ENCODE measurements at places on chromosomes 7 and 10.

DNA sequence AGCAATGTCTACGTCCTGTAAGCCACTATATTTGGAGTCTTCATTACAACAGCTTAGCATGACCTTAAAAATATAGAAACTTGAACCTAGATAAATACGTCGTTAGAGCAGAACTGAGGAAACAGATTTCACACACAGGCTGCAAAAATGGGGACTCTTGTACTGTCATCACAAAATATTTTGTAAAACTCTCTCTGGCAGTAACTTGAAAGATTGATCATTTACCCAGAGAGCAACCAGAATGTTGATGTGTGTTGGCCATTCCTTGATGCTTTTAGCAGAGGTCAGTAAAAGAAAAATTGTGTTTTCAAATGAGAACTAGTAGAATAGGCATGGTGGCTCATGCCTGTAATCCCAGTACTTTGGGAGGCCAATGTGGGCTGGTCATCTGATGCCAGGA is 14.5 kb upstream of the PON1 start:
- DNase-seq = no peak

- DNase-seq = peak; percentile 48
Observed at GRCh38 chr7:150716368-150716767, at the start of gene GIMAP1. Gene GIMAP1 (plus strand): TSS chr7:150716613. CDS start chr7:150719048, 2,435 bp downstream.

GRCh38 chr7:70660154-70660818 is 471.7 kb upstream of the GALNT17 start:
- no peak for DNase-seq

DNA sequence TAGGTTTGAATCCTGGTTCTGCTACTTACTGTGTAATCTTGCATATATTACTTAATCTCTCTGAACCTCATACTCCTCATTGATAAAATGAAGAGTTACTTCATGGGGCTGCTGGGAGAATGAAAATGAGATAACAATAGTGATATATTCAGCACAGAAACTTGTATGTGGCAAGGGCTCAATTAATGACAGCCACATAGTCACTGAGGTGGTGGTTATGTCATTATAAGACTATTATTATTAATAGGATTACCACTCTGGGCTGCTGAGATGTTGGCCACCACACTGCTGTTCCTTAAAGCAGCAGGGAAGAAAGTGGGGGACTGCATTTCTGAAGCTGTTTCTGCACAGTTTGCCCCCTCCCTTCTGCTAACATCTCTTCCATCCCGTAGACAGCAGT is 100.4 kb upstream of the PDLIM1 start:
- DNase-seq = no peak

GRCh38 chr10:63522277-63522687 is 1.1 kb downstream of the REEP3 start:
- no peak for DNase-seq

DNA sequence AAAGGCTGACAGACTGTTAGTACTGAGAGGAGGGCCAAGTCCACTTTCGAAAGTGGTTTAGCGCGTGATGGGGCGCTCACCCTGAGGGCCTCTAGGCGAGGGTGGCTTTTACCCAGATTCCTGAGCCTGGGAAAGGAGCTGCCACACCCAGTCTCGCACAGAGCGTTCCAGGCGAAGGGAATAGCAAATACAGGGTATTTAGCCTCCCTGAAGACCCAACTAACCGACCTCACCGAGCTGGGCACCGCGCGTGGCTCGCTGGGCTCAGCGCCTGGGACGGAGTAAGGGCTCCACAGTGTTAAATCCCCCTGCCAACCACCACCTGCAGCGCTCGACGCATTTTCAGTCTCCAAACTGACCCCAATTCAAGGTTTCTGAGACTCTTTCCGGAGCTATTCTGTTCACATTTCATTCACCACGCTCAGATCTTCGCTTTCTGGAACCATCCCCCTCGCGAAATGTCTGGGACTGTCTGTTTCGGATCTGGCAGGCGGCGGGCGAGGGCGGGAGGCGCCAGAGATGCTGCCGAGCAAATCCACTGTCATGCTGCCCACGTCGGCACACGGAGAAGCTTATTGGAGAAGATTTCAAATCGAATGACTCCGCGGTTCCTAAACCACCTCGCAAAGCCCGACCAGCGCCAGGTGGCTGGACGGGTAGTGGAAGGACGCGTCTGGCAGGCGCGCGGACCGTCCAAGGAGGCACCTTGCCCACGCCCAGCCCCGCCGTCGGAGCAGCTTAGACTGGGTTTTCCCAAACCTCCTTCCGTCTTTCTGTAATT is 1.4 kb upstream of the OSBPL3 start:
- DNase-seq = peak; percentile 45

DNA sequence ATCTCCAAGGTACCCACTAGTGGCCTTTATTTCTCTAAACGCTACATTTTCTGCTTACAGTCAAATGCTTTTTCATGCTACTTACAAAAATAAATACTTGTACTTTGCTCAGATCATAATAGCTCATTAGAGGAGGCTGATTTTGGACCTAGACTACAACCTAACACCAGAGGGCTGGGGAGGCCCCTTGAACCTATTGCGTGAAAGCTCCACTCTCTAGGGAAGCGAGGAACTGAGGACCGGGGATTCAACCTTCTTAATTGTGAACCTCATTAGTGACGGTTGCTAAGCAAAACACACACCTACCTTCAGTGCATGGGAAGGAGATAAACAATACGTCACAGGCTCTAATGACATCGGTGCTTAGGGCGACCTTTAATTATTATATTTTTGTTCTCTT is 92.1 kb downstream of the EBF3 start:
- DNase-seq = no peak

DNA sequence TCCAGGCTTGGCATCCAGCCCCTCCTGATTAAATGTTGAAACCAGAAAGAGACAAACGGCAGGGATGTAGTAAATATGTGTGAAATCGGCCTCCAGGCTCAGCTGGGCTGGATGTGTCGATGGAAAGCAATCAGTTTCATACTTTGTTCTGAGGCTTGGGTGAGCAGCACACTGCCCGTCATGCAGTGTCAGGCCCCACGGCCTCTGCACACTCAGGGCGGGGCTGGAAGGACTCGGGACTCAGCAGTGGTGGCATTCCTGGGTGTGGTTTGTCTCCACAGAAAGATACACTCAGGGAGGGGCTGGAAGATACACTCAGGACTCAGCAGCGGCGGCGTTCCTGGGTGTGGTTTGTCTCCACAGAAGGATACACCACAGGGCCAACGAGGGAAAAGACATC is 22.0 kb downstream of the ADGRA1 start:
- no peak for DNase-seq

DNA sequence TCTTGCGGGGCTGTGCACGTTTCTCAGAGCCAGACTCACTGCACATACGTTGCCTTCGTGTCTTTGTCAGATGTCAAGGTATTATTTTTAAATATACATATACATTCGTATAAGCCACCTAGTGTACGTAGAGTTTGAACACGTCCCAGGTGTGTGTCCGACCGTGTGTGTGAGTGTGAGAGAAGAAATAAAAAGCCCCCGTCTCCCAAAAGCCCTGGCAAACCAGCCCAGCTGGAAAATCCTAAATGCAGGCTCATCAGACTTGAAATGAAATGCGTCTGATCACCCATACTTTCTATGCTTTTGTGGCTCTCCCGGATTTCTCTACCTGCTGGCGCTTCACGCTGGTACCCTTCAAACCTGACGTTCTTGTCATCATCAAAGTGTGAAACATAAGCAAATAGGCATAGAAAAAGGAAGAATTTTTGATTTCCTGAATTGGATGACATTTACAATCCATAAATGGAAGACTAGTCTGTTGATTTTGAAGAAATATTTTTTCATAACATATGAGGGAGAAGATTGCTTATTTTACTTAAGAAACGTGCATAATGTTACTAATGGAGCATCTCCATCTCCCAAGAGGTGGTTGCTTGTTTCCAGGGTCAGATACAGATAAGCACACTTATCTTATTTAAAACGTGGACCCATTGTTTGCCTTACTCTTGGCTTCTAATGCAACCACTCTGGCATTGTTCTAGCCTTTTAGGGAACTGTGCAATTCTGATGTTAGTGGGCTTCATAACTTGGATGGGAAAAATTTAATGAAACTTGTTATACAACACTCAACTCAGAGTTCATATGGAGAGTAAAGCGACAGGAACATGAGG is 971 bp downstream of the PRKG1 start:
- DNase-seq = no peak

DNA sequence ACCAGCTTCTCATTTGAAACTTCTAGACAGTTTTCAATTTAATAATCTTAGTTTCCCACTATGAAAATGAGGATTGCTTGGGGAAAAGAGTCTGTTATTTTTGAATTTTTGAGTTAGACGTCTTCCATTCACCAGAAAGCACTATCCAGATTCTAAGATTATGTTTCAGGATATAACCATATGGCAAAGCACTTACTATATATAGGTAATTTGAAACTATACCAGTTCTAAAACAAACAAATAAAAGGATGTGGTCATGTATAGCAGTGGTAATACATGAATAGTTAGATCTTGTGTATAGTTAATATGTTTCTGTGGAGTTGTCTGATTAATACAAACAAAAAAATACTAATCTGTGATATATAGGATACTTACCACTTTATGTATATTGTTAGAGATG is 320.0 kb downstream of the EXOC4 start:
- no peak for DNase-seq

DNA sequence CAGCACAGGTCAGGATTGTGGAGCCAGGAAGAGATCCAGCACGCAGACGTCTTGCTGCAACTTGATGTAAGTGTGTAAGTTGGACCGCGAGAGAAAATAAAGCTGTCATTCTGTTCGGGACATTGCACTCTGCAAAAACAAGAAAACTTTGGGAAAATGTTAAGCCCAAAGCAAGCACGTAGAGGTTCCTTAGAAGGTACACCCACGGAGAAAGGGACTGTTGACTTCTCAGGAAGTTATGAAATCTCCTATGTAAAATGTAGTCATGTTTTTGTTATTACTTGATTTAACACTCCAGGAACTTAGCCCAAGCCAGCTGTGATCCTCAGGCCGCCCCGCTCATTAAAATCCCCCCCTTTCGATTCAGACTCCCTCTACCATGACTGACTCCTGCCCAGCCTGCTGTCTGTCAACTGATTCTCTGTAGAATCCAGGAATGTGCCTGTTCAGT is 196.1 kb upstream of the TCF7L2 start:
- no peak for DNase-seq

- no peak for DNase-seq
Observed at GRCh38 chr10:131804551-131805295, 96.1 kb upstream of the PPP2R2D start.

- DNase-seq = no peak
Observed at GRCh38 chr7:107427462-107427861, 42.4 kb upstream of the GPR22 start.

GRCh38 chr7:2632733-2633537 is 1.1 kb downstream of the TTYH3 start:
- peak; percentile 37 for DNase-seq

GRCh38 chr7:8197994-8198698 is 63.8 kb downstream of the ICA1 start:
- DNase-seq = peak; percentile 55

GRCh38 chr10:43696909-43697483 is 48.3 kb upstream of the ZNF32 start:
- DNase-seq = no peak

- DNase-seq = no peak
Observed at GRCh38 chr7:52727632-52728031, 307.8 kb upstream of the POM121L12 start.

DNA sequence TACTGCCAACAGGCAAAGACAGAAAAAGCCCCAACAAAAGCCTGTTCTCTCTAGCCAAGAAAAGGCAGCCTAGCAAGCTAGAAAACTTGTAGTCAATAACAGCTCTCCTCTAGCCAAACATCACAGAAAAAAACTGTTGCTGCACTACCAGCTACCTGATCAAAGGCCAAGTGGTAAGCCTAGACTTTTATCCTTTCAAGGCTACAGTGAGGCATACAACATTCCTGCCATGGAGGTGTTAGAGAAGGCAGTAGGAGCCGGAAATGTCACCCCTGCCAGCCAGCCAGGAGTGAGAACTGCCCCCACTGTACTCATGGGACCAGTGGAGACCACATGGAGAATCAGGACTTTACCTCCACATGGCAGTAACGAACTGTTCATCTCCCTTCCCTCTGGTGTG is 31.2 kb downstream of the CCDC126 start:
- DNase-seq = no peak

DNA sequence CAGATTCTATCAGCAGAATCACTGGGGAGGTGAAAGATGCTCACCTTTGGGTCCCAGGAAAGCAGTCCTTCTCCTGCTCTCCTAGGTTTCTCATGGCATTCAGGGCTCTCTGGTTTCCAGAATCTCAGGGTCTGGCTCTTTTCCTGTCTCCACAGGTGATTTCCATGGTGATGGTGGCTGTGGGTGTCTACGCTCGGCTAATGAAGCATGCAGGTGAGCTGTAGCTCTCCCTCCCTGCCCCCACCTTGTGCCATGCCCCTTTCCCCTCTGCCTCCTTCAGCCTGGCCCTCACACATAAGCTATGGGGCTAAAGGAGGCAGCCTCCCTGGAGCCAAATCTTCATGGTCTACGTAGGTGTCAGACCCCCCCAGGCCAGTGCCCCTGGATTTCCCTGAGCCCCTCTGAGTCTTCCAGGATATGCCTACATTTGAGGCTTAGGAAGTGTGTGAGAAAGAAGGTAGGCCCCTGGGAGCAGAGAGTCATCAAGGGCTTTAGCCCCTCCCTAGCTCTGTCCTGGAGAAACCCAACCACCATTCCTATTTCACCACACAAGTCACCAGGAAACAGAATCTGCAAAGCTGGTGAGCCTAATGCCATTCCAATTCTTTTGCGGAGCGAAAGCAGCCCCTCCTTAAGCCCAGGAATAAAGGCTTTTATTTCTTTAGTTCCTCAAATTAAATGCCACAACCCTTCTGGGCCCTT is 17.2 kb downstream of the TSPAN33 start:
- no peak for DNase-seq

- no peak for DNase-seq
Observed at GRCh38 chr10:11822026-11822756, 965 bp upstream of the PROSER2 start.

GRCh38 chr10:45154502-45154901 is 153.8 kb downstream of the ZNF22 start:
- DNase-seq = no peak

GRCh38 chr10:33559105-33559504 is 224.6 kb upstream of the NRP1 start:
- no peak for DNase-seq

DNA sequence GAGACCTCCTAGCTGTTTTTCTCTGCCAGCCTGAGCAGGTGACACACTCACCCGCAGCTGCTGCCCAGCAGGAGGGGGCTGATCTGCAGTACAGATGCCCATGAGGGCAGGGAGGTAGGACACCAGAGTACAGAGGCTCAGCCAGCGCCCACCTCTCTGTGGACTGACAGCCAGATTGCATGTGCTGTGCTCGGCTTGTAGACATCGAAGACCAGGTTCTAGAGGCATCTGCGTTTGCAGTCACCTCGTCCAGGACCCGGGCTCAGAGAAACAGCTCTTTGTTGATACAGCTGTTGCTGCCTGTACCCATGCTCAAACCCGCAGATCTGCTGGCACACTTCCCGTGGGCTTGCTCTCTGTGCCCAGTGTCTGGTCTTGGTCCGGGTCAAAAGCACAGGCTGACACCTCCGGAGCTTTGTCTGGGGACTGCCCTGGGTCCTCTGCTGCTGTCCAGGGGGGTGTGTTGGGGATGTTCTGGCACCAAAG is 224.7 kb downstream of the GLRX3 start:
- DNase-seq = no peak

DNA sequence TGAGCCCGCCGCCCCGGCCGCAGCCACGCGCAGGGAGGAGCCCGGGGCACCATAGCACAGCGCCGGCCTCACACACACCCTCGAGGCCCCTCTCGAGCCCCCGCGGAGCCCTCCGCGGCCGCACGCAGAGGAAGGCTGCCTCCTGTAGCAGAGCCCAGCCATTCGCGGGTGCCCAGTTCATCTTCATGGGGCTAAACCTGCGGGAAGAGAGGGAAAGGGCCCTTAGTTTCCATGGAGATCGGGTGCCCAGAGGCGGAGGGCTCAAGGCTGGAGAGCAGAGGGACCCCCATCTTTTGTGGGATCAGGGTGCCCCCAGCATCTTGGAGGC is 2.9 kb upstream of the SYCE1 start:
- DNase-seq = no peak
